ENCODE measurements at places on chromosomes 5 and 9.
A peak's percentile ranks its signal among the peaks of the same experiment; 100 is the strongest.

- no peak for DNase-seq
Observed at GRCh38 chr9:3528451-3528850, 2.6 kb upstream of the RFX3 start.

DNA sequence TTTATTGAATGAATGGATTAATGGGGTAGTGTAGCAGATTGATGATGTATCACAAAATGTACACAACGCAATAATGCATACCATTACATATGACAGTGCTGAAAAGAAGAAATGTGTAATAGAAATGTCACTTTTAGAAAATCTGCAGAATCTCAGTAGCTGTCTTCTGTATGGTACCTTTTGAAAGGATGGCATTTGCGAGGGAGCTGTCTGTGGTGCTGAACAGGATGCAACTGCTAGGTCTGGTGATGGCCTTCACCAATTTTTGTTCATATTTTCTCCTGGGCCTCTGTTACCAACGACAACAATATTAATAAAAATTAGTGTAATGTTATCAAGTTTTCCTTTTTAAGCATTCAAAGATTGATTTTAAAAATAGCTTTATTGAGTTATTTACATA lies 36.2 kb upstream of the OTULIN start:
- peak; percentile 41 for DNase-seq

- no peak for DNase-seq
Observed at GRCh38 chr9:88949425-88949824, 41.8 kb upstream of the S1PR3 start.

GRCh38 chr9:110332766-110333165 lies 4.9 kb downstream of the TXNDC8 start:
- no peak for DNase-seq

- no peak for DNase-seq
Observed at GRCh38 chr5:147339313-147339712, 104.5 kb downstream of the STK32A start.

DNA sequence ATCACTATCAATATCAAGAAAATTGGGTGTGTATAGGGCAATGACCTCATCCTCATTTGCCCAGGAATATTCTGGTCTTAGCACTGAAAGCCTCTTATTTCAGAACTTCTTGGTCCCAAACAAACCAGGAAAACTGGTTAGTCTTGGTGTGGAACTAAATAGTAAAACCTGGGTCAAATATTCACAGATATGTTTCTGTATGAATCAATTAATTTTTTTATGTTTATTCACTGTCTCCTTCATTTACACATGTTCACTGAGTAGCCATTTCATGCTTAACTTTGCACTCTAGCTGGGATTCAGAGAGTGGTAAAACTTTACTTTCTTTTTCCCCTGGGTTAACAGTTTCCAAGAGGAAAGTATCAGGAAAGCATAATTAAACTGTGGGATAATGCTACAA lies 113.7 kb upstream of the PAPPA start:
- no peak for DNase-seq

- no peak for DNase-seq
Observed at GRCh38 chr9:121253821-121254501, 14.0 kb upstream of the GSN start.

- no peak for DNase-seq
Observed at GRCh38 chr9:122978601-122979000, 37.8 kb downstream of the RABGAP1 start.

GRCh38 chr9:438066-438465 lies 223.4 kb downstream of the DOCK8 start:
- DNase-seq, result no peak

DNA sequence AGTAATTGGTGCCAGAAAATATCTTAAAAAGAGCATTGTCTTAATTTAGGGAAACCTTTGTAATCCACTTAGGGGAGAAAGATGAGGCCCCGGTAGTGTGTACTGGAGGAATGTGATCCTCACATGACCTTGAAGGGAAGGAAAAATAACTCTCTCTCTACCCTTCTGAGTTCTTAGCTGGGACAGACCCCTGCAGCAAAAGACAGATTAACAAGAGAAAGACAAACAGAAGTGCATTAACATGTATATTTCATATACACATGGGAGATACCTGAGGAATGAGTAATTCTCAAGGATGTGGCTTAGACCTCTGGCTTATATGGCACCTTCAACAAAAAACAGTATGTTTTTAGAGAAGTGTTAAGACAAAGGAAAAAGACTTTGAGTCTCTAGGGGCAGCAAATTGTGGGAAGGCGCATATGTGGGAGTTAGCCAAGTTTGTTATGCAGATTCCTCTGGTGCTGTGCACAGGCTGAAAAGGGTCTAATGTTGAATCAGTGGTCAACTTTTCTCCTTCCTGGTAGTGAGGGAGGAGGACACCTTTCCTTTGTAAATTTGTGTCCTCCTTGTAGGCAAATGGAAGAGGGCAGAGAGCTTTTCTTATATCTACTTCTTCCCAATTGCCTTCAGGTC lies 138.8 kb downstream of the LRRC70 start:
- DNase-seq, result no peak

DNA sequence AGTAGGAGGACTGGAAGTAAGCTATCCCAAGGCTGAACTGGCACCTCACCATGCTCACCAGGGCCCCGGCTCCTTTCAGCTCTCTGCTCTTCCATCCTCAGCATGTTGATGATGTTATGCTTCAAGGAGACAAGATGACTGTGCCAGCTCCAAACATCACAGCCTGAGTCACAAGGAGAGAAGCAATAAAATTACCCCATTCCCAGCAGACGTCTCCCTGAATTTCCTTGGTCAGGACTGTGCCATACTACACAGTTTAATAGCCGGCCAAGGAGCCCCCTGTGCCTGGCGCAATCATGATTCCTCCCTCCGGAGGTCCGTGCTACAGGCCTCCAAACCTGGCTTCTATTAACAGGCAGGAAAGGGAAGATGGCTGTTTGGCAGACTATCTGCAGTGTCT lies 51.2 kb upstream of the ROR2 start:
- DNase-seq, result no peak

DNA sequence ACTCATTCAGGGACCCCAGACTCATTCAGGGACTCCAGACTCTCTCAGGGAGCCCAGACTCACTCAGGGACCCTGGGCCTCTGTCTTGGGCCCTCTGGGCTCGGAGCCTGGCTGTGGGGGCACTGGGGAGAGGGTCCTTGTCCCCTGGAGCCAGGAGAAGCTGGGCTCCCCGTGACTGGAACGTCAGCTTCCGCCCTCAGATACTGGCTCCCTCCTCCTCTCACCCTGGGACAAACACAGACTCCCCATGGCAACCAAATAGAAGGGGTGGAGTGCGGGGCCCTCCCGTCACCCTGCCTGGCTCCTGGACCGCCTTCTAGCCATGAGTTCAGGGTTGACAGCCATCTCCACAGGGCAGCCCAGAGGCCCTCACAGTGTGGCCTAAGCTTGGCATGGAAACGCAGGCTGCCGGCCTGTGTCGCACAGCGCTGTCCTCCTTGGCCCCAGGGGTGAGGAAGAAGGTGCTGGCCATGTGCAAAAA lies 27.6 kb downstream of the ZDHHC11B start:
- DNase-seq, result no peak

DNA sequence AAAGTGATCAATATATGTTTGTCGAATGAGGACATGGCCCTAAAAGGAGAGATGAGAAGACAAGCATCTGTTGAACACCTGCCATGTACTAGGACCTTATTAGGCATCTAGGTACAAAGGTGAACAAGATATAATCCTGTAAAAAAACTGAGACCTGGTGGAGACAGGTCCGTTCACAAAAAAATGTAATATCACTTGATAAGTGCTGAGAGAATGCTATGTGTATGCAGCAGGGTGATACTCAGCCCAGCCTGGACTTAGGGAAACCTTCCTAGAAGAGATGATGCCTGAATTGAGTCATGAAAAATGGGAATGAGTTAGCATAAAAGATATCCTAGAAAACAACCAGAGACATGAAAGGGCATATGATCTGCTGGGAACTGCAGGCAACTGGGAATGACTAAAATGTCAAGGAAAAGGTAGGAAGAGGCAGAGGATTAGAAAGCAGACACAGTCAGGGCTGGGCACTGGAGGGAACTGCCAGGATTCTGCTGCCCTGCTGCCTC lies 108.5 kb downstream of the ADRB2 start:
- no peak for DNase-seq

DNA sequence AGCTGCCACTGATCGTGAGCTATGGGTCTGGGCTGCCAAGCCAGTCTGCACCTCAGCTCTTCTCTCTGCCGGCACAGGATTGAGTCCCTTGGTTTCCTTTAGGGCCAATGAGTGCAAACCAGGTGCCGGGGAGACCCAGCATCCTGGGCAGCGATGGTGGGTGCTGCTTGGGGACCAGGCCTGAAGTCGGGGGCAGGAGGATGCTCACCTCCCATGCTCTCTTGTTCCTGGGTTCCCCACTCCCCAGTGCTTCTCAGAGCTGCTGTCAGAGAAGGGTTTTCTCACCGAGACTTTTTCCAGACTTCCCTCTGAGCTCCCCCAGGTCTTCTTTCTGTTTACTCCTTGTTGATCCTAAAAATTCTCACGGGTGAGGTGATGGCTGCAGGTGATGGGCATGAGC lies 61.2 kb downstream of the IRX1 start:
- no peak for DNase-seq

- no peak for DNase-seq
Observed at GRCh38 chr5:120600639-120601038, 136.5 kb downstream of the PRR16 start.

GRCh38 chr5:92641031-92641962 lies 939.7 kb downstream of the NR2F1-AS1 start:
- DNase-seq, result no peak

GRCh38 chr9:98635374-98635773 lies 73.4 kb downstream of the GABBR2 start:
- DNase-seq, result no peak

DNA sequence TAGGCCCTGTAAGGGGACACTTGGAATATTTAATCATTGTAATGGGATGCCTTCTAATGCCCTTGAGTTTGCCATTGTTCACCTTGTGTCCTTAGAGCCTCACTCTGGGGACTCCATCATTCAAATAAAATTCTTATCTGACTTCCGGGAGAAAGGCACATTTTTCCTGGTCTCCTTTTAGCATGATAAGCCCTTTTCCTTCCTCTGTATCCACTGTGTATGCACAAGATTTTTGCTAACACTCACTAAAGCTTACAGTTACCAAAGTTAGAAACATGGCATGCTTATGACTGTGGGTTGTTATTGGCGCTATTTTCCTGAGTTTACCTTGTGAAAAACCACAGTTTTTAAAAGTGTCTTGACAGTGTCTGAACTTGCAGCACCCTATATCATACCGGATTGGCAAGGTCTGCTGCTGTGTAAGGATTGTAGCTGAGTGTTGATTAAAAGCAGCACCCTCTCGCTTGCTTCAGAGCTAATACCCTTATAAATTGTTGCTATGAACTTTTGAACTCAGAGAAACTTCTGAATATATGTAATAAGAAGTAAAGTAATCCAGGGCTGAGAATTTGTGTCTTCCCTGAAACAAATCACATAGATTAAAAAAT lies 46.4 kb downstream of the SNCAIP start:
- no peak for DNase-seq

GRCh38 chr5:97888439-97888838 lies 705.4 kb upstream of the RIOK2 start:
- DNase-seq, result no peak

GRCh38 chr9:23683611-23684061 lies 142.4 kb downstream of the ELAVL2 start:
- DNase-seq, result no peak

DNA sequence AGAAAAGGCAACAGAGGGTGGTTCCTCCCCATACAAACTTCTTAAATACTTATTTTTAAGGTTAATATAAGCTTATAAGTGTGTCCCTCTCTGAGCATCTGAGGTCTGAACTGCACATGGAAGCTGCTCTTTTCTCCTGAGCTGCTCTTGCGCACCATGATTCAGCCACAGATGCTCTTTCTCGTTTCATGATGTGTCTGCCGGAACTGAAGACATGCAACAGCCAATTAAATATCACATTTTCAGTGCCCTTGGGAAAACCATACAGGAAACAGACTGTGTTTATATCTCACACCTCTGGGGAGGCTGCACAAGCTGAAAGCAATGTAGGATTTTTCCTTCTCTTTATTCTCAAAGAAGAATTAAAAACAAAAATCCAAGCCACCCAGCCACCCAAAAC lies 96.8 kb upstream of the NREP start:
- no peak for DNase-seq

DNA sequence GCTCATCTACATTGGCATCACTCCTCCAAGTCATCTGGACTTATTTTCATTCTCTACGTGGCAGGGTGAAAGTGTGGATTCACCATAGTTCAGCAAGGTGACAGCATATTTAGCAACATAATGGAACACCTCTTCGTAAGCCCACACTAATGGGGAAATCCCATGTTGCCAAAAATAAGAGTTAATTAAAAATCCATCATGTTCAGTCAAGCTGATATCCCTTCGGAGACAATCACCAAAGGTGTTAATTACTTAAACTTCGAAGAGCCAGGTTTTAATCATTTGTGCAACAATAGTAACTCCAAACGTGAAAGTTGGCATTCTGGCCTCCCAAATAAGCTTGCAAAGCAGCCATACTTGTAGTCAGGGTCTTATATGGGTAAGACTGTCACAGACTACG lies 242.9 kb downstream of the NSG2 start:
- no peak for DNase-seq

- DNase-seq, result no peak
Observed at GRCh38 chr5:14165375-14166106, 22.4 kb downstream of the TRIO start.

GRCh38 chr5:167525004-167525403 lies 766.4 kb upstream of the WWC1 start:
- no peak for DNase-seq

DNA sequence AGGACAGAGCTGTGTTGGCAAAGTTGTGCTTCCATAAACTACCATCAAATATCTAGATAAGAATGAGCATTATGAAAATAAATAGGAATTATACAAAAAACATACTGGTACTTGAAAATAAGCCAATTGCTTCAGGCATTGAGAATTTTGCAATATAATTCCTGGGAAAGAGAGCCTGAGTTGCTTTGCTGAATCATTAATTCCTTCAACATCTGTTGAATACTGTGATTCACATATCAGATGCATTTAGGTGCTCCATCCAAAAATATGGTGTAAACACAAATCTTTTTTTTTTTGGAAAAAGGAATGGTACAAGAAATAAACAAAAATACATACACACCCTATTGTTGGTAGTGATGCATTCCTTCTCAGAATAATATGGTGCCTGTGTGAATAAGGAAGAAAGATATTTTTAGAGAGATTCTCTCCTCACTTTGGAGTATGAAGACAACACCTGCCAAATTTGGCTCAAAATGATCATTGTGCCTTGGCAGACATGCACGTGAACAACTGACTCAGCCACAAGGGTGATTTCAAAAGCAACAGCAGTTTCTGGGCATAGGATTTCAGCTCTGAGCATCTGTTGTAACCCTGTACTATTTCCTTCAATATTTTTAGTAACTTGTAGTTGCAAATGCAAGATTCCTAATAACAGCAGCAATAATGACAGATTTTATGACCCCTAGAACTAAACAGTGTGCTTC lies 96.7 kb downstream of the CAVIN4 start:
- no peak for DNase-seq

- no peak for DNase-seq
Observed at GRCh38 chr9:131276094-131276888, at the start of gene FAM78A. TSS of gene FAM78A (minus strand) at chr9:131276510. CDS start at chr9:131276179, 331 bp downstream.

DNA sequence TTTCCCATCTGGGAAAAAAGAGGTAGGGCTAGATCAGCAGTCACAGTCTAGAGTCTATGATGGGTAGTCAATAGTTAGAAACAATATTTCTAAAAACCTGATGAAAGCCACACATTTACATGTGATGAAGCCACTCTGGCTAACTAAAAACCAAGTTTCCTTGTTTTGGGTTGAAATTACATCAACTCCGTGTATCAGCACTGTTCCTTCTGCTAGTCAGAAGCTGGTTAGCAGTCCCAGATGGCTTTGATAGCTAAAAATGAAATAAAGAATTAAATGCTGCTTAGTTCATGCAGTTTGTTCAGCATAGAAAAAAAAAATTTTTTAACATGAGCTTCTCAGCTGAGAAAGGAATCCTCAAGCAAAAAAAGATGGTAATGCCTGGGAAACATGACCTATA lies 136.7 kb downstream of the FAM114A2 start:
- no peak for DNase-seq

All from activated CD8-positive, alpha-beta memory T cell treated with anti-CD3 and anti-CD28 coated beads for 1 hour (primary cell).